ENCODE measurements at places on chromosomes 13 and 19.

DNA sequence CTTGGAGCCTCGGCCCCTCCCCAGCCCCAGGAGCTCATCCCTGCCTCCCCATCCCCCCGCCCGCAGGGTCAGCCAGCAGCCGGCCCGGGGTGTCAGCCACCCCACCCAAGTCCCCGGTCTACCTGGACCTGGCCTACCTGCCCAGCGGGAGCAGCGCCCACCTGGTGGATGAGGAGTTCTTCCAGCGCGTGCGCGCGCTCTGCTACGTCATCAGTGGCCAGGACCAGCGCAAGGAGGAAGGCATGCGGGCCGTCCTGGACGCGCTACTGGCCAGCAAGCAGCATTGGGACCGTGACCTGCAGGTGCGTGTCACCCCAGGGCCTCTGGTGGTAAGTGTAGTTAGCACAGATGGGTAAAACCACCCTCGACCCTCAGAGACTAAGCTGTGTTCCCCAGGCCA lies 13.8 kb downstream of the MAP1S start:
- no peak for DNase-seq

DNA sequence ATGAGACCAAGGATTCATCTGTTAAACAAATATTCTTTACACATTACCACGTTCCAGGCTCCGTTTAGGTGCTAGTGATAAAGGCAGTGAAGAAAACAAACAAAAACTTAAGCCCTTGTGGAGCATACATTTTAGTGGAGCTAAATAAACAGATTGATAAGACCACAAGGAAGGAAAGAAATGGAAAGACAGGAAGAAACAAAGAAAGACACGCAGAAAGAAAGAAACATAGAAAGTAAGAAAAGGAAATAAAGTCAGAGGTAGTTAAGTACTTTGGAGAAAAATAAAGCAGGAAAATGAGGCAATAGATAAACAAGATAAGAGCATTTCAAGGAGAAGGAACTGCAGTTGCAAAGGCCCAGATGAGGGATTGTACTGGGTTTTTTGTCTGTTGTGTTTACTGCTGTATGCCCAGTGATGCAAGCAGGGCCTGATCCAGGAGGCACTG lies 998 bp downstream of the NFKBIB start:
- no peak for DNase-seq

DNA sequence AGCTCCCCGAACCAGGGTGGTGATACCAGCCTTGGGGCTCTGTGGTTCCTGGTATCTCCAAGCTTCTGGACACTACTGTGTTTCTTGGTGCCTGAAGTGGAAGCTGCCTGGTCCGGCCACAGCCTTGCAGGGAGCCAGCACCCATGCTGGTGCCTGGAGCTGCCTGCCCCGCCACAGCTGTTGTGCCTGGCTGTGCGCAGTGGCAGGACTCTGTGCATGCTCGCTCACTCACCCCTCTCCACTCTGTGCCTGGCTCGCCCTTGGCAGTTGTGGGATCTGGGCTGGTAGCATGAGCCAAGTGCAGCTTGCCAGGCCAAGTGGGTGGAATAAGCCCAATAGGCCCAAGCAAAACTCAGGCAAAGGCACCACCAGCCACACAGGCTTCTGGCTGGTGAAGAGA lies 1225.3 kb downstream of the SLITRK5 start:
- no peak for DNase-seq

DNA sequence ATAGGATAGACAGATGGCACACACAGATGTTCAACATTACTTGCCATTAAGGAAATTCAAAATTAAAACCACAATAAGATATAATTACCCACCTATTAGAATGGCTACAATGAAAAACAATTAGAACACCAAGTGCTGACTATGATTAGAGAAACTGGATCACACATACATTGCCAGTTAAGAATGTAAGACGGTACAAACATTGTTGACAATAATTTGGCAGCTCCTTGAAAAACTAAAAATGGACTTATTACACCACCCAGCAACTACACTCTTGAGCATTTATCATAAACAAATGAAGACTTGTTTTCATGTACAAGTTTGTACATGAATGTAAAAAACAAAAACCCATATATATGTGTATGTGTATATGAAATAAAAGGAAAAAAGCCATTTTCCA lies 13.7 kb downstream of the ZNF461 start:
- DNase-seq: no peak

DNA sequence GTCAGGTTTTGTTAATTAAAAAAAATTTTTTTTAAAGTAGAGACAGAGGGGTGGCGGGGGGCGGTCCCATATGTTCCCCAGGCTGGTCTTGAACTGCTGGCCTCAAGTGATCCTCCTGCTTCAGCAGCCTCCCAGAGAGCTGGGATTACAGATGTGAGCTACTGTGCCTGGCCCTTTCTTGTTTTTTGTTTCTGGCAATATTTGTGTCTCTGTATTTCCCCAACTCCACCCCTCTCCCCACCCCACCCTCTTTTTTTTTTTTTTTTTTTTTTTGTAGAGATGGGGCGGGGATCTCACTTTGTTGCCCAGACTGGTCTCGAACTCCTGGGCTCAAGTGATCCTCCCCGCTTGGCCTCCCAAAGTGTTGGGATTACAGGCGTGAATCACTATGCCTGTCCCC lies 600 bp upstream of the CAPN12 start:
- DNase-seq: no peak

DNA sequence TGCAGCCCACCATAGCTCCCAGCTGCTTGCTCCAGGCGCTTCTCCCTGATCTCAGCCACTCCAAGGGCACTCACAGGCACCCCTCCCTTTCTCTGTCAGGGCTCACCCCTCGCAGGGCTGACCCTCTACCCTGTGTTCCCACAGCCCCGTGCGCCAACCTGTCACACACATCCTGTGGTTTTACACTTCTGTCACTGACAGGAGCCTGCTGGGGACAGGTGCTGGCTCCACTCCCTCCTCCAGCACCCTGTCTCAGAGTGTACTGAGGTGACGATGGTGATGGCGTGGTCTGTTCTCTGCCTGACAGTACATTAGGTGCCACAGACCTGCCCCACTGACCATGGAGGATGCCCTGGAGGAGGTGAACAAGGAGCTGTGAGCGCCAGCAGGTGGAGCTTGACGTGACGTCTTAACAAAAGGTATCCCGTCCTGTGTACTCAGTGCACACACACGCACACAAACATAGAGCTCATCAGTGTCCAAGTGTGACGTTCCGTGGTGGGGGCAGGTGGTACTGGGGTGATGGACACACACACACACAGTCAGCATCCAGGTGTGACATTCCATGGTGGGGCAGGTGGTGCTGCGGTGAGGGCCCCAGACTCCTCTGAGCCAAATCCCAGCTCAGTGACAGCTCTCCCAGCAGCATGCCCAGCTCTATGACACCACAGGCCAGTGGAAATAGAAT lies 20.9 kb downstream of the C19orf44 start:
- no peak for DNase-seq

DNA sequence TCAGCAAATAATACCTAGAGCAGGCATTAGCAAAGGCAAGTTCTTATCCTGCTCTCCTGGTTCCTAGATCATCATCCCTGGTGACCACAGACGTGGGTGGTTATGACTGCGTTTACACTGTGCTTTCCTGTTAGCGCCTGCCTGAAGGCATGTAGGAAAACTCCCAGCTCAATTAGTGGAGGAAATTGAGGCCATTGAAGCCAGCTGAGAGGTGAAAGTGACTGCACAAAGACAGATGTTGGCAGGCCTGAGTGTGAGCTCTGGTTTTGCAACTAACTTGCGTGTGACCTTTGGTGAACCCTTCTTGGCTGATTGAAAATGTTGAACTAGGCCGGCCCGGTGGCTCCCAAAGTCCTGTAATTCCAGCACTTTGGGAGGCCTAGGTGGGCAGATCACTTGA lies 17.5 kb upstream of the NWD1 start:
- DNase-seq: no peak

DNA sequence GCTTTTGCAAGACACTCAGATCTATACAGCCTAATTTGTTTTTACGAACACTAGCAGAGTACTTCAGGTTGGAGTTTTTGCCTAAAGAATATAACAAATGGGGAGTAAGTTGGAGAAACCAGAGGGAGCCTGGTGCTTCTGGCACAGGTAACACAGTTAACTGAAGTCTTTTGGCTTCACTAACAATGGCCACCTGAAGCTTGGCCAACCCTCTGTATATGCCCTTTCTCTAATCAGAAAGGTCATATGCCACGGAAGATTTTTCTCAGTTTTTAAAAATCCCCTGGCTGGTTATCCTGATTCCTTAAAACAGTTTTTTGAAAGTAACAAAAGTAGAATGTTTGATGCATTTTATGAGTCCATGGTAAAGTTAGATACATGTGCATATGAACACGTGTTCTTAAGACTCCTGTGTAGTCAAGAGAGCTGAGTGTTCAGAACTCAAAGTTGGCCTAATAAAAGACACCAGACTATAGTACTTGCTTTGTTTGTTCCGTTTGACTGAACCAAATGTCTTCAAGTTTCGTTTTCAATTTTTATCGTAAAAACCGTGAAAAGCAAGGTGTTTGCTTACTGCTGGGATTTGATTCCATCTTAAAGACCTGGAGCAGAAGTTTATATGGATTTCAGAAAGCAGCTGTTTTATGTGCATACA lies 137.5 kb downstream of the KCNRG start:
- DNase-seq: no peak

DNA sequence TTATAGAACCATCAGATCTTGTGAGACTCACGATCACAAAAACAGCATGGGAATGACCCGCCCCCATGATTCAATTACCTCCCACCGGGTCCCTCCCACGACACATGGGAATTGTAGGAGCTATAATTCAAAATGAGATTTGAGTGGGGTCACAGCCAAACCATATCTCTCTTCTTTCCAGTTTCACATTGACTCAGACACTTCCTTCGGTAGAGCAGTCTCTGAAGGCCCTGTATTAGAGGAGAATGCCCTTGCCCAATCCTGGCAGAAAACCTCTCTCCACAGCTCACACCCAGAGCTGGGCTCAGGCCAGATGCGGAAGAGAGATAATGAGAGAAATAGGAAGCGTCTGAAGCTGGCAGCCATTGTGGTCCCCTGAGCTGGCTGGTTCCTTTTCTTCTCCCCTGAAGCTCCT lies 72.4 kb upstream of the CLDN10 start:
- no peak for DNase-seq

DNA sequence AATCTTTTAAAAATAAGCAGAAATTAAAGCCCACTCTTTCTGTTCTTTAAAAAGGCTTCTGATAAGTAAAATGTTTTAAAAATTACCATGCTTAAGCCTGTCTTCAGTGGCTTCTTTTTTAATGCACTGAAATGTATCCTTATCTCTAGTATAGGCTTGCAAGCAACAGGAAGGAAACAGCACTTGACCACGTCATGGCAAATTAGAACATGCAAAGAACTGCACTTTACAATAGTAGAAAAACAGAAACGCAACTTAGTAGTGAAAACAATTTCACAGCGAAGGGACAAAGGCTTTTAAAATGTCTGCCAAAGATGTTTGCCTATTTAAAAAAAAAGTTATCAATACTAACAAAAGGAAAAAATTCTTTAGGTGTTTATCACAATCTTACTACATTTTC lies 36.3 kb downstream of the ELF1 start:
- peak; percentile 41 for DNase-seq

- DNase-seq: no peak
Observed at GRCh38 chr19:35403116-35403760, 32.4 kb downstream of the GPR42 start.

GRCh38 chr19:4969292-4969771 lies 419 bp downstream of the KDM4B start:
- no peak for DNase-seq

GRCh38 chr19:5717215-5717935 lies 2.6 kb downstream of the LONP1 start:
- DNase-seq: no peak

GRCh38 chr19:41774515-41774980 lies 19.2 kb downstream of the CEACAM6 start:
- peak; percentile 84 for DNase-seq

DNA sequence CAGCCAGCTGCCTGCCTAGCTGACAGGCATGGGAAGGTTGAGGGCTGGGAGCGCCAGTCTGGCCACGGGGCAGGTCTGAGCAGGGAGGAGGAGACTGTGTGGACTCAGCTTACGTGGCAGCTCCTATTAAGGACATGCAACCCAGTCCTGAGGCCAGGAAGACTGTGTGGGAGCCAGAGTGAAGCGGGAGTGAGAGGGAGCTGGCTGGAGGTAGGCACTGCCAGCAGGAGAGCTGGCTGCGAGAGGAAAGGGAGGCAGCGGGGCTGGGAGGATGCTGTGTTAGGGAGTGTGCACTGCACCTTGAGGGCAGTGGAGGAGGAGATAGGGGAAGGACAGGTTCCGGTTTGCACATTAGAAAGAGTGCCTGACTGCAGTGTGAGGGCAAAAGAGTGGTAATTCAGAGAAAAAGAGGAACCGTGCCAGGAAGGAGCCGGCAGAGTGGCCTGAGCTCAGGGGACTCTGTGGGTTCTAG lies 99.2 kb downstream of the SLC7A1 start:
- no peak for DNase-seq

DNA sequence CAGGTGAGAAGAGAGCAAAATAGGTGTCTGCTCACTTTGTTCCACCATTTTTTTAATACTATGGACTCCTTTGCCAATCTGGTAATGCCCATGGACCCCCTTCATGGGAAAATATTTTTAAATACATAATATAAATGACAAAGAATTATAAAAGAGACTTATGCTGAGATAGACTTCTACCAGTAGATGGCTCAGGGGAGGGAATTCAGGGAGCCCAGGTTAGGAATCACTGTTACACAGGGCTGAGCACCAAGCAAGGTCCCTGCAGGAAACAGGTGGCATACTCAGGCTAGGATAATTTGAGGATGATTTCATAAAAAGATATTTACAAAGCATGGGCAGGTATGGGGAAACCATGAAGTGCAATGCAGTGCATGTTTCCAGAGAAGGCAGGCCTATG lies 525.9 kb downstream of the FGF9 start:
- no peak for DNase-seq

GRCh38 chr13:44573790-44574465 lies 2.2 kb downstream of the TSC22D1 start:
- no peak for DNase-seq

DNA sequence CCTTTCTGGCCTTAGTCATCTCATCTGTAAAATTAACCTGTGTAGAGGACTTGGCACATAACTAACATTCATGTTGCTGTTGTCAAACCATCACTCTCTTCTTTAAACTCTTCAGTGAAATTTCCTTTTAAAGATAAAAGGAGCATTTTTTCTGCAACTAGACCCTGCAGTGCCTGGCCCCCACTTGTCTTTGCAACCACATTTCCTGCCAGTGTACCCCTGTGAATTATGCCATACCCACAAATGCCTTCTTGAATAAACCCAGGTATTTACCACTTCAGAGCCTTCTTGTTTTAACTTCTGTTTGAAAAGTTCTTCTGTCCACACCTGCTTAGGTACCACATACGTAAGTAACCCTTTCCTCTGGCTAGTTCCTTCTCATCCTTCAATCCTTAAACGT lies 118.8 kb downstream of the CDK8 start:
- no peak for DNase-seq

GRCh38 chr19:51025809-51026553 lies 435 bp downstream of the KLK11 start:
- DNase-seq: no peak

- DNase-seq: peak; percentile 91
Observed at GRCh38 chr19:44212250-44212865, at the start of gene ZNF227. Gene ZNF227 (plus strand): TSS chr19:44212532. CDS start chr19:44217793, 5,261 bp downstream.
